Nucleus accumbens (tissue), 56 donors: ENCODE measurements at places on chromosomes 16 and 17.

DNA sequence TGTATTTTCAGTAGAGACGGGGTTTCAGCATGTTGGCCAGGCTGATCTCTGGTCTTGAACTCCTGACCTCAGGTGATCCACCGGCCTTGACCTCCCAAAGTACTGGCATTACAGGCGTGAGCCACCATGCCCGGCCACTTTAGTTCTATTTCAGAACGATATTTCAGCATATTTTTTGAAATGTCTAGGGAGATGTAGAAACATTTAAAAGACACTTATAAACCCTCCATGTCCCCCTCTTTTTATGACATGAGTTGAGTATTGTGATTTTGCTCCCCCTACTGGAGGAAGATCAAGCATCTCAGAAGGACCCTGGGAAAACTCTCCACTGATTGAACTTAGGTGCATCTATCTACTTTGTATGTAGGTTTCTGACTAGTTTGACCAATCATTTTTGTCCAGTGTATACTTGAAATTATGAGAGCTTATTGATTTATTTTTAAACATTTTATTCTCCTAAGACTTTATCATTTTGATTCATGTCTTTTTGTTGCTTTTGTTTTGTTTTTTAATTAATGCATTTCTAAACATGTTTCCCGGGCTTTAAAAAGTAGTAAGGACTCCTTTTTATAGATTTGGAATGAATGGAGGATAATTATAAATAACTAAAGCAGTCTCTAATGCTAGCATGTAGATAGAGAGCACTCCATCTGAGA is 105.1 kb downstream of the CHD9 start:
- no peak for DNase-seq

- DNase-seq: peak; percentile 74
These were observed 46.7 kb downstream of the PIPOX start for GRCh38 chr17:29089601-29090044.

- DNase-seq: no peak
These were observed 508.4 kb upstream of the GOT2 start for GRCh38 chr16:59242556-59242955.

DNA sequence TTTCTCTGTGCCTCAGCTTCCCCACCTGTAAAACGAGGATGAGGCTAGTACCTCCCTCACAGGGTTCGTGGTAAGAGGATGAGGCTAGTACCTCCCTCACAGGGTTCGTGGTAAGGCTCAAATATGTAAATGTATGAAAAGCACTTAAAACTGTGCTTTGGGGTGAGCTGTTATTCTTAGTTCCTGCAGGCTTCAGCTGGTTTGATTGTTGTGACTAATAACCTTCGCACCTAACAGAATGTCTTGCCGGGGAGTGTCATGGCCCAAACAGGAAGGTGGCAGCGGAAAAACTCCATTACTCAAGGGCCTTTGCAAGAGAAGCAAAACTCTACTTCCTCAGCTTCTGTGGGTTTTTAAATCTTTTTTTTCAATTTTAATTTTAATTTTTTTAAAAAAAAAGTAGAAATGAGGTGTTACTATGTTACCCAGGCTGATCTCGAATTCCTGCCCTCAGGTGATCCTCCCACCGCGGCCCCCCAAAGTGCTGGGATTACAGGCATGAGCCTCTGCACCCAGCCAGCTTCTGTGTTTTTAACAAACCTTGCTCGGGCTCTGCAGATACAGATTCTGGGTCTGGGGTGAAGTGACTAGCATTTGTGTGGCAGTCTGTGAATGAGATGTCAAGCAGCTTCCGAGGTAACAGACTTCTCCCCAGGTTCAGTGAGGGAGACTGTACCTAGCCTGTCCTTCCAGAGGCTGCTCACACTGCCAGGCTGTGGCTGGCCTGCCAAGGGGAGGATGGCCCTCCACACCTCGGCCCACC is 103.0 kb downstream of the RAB11FIP4 start:
- no peak for DNase-seq

- no peak for DNase-seq
These were observed 16.3 kb upstream of the CBFA2T3 start for GRCh38 chr16:88993166-88993761.

DNA sequence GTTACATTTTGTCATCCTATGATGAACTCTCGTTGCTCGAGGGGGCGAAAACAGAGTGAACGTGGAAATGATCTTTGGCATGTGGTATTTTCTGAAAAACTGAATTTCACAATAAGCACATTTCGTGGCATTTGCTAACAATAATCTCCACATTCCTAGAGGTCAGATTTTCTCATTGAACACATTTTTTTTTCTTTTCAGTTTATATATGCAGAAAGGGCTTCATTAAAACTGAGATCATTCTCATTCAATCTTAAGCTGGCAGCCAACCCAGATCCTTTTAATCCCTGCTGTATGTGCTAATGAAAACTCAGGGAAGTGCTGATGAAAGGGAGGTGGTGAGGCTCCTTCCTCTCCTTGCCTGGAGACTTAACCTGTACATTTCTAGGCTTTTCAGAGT is 52.6 kb downstream of the PRKCA start:
- DNase-seq: no peak

- no peak for DNase-seq
These were observed 996 bp downstream of the PCYT2 start for GRCh38 chr17:81909966-81910839.

GRCh38 chr16:86590501-86591144 is 12.3 kb downstream of the FOXL1 start:
- DNase-seq: no peak

GRCh38 chr17:76273445-76274111 is 8.4 kb downstream of the UBALD2 start:
- no peak for DNase-seq

DNA sequence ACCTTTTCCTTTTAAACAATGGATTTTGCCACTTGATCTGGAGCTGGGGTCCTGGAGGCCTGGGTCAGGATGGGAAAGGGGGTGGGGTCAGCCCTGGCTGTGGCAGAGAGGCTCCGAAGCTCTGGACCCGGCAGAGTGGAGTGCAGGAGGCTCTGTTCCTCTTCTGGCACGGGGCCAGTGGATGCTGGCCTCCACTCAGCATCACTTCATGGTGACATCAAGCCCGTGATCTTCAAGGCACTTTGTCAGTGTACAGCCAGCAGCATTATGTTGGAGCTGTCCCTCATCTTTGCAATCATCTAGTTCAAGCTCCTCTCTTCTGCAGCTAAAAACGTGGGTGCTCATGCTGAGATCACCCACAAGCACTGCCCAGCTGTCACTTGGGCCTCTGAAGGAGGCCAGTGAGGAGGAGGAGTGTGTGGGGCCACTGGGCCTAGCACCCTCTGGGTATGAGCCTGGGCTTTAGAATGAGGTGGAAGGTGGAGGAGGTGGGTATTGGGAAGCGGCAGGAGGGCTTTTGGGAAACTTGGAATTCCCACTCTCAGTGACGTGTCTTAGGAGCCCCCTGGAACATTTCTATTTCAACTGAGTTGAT is 45.9 kb upstream of the MGAT5B start:
- no peak for DNase-seq

GRCh38 chr17:59845595-59846393 is 46.9 kb downstream of the TUBD1 start:
- no peak for DNase-seq
